ENCODE measurements at places on chromosomes 6 and 20. TPM values are rescaled to one million over a fixed set of nuclear protein-coding genes. Genes with fewer than 3 reads are reported as not detected.

Gene EGFL8
- total RNA-seq, result 2.3 TPM

Gene FAM217B
- 2.9 TPM for total RNA-seq

Gene KCNQ5
- total RNA-seq, result not detected

Gene DNAAF9
- total RNA-seq, result 10.5 TPM

Gene SLC9A8
- total RNA-seq, result 5.8 TPM

Gene ERVFRD-1
- total RNA-seq, result under 0.01 TPM

Gene HNF4A
- not detected for total RNA-seq

Gene LY6G6F
- total RNA-seq, result not detected

Gene HLA-DQB2
- not detected for total RNA-seq

Gene GSTA3
- total RNA-seq, result not detected
